Activated T-helper 17 cell treated with anti-CD3 and anti-CD28 coated beads, Interleukin-2, amount 50 U/mL, for 72 hours (primary cell): ENCODE measurements at places on chromosomes 6 and 20.
A peak's percentile ranks its signal among the peaks of the same experiment; 100 is the strongest.

GRCh38 chr6:36033935-36034334 is 6.3 kb downstream of the MAPK14 start:
- peak; percentile 83 for ATAC-seq

DNA sequence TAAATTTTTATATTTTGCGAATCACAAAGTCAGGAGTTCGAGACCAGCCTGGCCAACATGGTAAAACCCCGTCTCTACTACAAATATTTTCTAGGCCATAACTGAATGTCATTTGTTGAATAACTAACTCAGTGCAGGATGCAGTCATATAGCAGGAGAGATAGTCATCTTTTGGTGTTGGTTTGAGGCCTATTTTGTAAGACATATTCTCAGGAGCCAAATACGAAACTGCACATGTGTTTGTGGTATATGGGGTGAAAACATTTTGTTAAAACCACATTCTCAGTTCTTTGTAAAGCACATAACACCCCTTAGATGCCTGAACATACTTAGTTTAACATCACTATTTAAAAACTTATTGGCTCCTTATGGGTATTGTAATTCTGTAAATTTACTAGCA is 4.7 kb upstream of the ENPP5 start:
- ATAC-seq = peak; percentile 76

DNA sequence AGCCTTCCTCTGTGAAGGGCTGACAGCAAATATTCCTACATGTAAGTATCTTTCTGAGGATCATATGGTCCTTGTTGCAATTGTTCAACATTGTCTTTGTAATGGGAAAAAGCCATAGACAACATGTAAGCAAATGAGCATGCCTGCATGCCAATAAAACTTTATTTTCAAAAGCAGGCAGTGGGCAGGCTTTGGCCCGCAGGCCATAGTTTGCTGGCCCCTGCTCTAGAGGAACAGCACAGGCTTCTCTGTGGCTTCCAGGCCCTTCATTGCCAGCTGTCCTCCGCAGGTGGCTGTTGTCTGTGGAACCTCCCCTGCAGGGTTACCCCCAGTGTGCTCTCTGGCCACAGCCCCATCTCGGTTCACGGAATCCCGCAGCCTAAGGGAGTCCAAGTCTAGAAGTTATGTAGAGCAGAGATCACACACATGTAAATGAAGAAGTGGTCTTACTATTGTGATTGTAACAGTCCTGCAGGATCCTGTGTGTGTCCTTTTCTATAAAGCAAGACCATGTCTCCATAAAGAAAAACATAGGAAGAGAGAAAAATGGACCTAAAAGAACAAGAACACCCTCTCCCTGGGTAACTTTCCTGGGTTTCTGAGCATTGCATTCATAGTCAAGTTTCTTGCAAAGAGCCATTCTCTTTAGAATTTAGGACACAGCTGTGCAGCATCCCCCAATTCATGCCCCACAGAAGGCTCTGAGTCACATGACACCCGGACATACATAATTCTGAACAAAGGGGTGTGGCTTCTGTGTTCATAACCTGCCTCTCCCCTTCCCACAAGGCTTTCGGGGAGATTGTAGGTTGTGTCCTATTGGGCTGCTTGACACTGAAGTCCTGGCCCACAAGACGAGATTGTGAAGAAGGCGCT is 10.0 kb downstream of the UNC93A start:
- no peak for ATAC-seq

DNA sequence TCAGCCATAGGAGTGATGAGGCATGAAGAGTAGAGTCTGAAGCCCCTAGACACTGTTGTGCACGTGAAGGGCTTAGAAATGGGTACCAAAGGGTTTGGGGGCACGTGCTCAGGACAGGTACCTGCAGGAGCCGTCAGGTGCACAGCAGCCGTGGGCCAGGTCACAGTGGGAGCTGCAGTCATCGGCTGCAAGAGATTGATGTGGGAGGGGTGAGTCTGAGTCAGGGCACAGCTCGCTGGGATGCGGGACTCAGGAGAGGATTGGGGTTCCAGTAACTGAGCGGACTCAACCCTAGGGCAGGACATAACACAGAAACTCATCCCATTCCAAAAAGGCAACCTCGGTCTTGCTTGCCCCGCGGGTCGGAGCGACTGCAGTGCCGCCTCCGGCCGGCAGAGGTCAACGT is 1.1 kb downstream of the DLK2 start:
- ATAC-seq = peak; percentile 13

DNA sequence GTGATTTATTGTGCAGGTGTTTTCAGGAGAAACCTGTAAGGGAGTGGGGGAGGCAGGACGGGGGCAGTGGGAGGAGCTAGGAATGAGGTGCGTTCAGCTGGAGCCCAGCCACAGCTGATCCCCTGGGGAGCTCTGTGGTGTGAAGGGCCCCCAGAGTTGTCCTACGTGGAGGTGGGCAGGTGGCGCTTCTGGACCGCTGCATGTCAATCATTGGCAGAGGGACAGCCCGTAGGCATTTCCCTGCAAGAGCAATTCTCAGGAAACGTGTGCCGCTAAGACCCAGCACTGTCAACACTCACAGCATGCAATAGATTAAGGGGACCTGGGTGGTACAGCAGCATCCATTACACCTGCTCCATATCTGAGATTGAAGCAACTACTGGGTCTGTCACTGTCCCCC is 88.0 kb downstream of the PRND start:
- ATAC-seq = no peak

DNA sequence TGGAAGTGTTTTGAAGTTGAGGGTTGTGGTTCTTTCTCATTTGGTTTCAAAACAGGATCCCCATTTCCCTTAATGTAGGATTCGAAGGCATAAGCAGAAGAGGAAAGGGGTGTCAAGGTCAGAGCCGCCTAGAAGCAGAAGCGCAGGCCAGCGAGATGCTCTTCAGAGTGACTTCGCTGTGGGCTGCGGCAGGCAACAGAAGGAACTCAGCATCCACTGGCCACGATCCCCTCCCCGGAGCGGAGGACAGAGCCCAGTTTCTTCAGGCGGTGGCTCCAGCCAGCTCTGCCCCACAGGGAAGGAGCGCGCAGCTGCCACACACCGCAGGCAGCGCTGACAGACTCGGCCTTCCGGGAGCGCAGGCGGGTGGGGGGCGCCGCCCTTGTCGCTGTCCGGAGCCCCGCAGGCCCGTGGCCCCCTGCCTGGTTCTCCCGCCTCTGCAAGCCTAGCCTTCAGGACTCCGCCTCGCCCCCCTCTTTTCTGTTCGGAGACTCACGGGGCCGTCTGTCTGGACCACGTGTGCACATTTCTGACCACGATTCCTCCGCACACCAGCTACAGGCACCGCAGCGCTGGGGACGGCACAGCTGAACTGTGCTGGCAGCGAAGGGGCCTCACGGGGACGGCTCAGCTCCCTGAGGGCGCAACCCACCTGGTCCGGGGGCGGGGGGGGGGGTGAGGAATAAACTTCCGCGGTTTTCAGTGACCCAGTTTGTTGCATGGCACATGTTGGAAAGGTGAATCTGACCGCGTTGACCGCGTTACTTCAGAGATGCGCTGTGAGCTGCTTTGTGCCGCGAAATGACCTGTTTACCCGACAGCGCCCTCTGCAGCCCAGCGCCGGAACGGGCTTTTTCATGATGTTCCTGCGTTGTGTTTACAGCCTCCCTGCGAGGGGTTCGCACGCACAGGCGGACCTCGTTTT is 26.1 kb downstream of the TTLL2 start:
- peak; percentile 80 for ATAC-seq

- no peak for ATAC-seq
Observed at GRCh38 chr6:106180208-106180607, 94.1 kb downstream of the PRDM1 start.

- ATAC-seq = no peak
Observed at GRCh38 chr6:162409741-162410691, 317.6 kb downstream of the PRKN start.

GRCh38 chr20:24389686-24390085 is 79.7 kb upstream of the SYNDIG1 start:
- ATAC-seq = no peak

DNA sequence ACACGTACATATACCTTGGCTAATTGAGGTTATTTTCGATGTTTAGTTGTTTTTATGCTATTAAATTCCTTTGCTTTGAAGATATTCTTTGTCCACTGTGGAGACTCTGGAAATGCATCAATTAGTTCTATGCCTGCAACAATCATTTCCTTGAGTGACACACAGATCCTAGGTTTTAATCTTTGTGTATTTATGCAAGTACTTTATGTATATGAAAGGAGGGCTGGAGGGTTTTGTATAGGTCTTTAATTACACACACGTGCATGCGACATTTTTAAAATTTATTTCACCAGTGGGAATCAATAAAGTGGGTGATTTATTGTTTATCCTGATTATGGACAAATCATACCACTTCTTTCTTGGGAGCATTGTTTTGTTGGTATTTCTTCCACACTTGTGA is 57.3 kb downstream of the ZFAND3 start:
- no peak for ATAC-seq

GRCh38 chr6:44110005-44110676 is 17.1 kb downstream of the MRPL14 start:
- ATAC-seq = no peak

DNA sequence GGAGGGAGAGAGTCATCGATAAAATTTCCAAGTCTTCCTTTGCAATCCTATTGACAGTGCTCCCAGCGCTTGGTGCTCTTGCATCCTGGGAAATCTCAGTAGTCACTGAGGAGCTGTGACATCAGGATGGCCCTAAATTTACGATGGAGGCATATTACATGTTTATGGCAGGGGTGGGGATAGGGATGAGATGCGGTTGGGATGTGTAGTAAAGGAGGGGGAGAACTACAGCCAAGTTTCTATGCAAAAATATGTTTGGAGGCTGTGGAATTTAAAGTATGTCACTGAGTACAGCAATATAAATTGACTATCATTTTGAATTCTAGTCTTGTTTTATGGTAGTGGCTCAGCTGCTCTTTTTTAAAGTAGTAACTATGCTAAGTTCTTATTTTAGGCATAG is 544.9 kb downstream of the PKHD1 start:
- no peak for ATAC-seq

GRCh38 chr6:23055523-23055922 is 486.2 kb downstream of the HDGFL1 start:
- no peak for ATAC-seq

GRCh38 chr6:90494067-90494780 is 92.6 kb downstream of the MAP3K7 start:
- ATAC-seq = no peak

GRCh38 chr20:52913650-52914387 is 58.3 kb upstream of the TSHZ2 start:
- ATAC-seq = no peak

- no peak for ATAC-seq
Observed at GRCh38 chr20:51060301-51060700, 37.4 kb upstream of the KCNG1 start.

- no peak for ATAC-seq
Observed at GRCh38 chr6:46917002-46917545, 4.7 kb downstream of the ADGRF5 start.

DNA sequence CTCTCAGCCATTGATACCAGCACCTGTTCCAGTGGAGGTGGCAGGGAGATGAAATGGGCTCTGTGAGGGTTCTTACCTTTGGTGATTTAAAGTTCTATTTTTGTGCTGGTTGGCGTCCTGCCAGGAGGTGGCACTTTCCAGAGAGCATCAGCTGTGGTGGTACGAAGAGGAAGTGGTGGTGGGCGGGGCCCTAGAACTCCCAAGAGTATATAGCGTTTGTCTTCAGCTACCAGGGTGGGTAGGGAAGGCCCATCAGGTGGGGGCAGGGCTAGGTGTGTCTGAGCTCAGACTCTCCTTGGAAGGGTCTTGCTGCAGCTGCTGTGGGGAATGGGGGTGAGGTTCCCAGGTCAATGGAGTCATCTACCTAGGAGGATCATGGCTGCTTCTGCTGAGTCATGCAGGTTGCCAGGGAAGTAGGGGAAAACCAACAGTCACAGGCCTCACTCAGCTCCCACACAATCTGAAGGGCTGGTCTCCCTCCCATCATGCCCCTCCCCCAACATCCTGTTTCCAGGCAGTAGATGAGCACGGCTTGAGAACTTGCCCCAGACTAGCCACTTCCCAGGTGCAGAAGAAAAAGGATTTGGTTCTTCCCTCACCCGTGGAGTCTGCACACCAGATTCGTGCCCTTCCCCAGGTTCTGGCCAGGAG is 46.6 kb downstream of the MOXD1 start:
- peak; percentile 64 for ATAC-seq

GRCh38 chr6:29743568-29743967 is 20.3 kb downstream of the HLA-F start:
- ATAC-seq = no peak

GRCh38 chr20:24668384-24668702 is 198.9 kb downstream of the SYNDIG1 start:
- no peak for ATAC-seq

- ATAC-seq = peak; percentile 56
Observed at GRCh38 chr6:57221191-57221935, 744 bp downstream of the RAB23 start.

DNA sequence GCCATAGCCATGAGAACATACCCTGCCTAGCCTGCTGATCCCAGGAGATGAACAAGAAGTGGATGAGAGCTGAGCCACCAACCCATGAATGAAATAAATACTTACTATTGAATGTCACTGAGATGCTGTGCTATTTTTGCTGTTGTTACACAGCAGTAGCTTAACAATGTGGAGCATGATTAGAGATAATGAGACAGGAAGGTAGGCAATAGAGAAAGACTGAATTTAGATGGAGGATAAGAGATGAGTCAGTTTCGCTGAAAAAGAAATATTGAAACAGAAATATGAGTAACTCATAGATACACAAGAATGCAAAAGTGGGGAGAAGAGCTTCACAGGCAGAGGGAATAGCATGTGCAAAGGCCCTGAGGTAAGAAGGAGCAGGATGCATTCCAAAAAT is 94.9 kb upstream of the TOP1 start:
- peak; percentile 90 for ATAC-seq

DNA sequence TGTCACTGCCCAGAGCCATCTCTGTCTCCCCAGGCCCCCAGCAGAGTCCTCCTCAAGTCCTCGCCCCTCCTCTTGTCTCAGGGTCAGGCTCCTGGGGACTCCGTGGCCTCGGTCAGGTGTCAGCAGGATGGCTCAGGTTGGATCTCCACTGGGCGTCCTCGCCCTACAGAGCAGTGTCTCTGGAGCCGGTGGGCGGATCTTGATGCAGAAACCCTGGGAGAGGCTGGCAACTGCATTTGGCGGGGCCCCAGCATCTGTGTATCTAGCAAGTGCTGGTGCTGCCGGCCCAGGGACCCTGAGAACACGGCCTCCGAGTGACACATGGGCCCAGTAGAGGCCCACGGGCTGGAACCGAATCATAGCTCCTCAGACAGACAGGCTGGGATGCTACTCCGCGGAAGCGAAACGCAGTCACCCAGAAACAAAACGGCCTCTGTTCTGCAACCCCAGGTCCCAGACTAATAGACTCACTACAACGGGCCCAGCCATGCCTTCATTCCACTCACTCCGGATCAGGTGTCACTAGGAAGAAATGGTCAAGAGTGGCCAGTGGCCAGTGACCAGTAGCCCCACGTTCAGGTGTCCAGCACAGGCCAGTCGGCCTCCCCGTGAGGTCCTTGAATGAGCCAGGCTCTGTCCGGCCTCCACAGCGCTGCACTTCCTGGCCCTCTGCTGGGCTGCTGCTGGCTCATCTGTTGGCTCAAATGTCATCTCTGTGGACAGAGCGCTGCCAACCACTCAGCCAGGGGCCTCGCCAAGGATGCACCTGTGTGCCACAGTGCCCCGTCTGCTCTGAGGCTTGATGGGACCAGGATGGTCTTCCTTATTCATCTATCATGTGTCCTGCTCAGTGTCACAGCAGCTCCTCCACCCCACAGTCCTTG is 12.6 kb upstream of the FRMD1 start:
- no peak for ATAC-seq
